Hypothalamus (tissue), 51 donors: ENCODE measurements at places on chromosomes 3 and 15.

DNA sequence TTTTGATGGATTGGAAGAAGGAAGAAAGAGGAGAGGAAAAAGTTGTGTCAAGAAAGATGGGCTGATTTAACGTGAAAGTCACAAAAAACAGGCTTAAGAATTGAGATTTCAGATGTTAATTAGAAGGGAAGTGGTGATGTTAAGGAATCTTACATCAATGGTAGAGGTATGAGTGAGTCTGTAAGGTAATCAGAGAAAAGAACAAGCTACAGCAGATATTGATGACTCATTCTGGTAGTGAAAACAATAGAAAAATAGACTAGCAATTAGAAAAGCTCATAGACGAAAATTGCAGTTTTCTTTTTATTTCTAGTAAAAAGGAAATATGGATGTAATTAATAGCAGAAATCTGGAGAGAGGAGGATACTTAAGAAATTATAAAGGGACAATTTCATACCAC is 559.6 kb downstream of the MCTP2 start:
- no peak for DNase-seq

GRCh38 chr15:58864602-58865424 is 68.7 kb downstream of the SLTM start:
- peak; percentile 9 for DNase-seq

GRCh38 chr15:39621210-39621609 is 40.3 kb downstream of the THBS1 start:
- no peak for DNase-seq

DNA sequence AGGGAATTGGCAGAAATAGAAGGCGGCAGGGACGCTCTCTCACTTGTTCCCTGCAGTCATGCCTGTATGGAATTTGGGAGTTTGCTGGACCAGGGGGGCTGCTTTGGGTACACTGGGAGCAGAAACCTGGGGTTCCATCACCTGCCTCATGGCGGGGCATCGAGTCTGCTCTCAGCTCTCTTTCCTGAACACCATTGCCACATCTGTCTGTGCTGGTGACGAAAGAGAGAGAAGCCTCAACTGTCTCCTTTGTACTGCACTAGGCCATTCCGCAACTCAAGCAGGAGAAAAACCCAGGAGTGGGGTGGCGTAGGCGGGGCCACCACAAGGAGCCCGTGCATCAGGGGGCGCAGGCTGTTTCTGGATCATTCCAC is 14.0 kb downstream of the TMEM158 start:
- no peak for DNase-seq

GRCh38 chr3:57227930-57228751 is 612 bp downstream of the APPL1 start:
- DNase-seq = peak; percentile 56

DNA sequence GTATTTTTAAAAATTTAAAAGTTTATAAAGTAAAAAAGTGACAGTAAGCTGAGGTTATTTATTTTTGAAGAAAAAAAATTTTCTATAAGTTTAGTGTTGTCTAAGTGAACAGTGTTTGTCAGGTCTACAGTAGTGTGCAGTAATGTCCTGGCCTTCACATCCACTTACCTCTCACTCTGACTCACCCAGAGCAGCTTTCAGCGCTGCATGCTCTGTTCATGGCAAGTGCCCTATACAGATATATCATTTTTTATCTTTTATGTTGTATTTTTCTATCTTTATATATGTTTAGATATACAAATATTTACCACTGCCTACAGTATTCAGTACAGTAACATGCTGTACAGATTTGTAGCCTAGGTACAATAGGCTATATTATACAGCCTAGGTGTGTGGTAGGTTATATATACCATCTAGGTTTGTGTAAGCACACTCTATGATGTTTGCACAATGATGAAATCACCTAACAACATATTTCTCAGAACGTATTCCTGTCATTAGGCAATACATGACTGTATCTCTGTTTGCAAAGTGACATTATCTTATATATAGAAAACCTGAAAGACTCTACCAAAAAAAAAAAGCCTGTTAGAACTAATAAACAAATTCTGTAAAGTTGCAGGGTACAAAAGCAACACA is 75.9 kb upstream of the TMC3 start:
- DNase-seq = no peak

DNA sequence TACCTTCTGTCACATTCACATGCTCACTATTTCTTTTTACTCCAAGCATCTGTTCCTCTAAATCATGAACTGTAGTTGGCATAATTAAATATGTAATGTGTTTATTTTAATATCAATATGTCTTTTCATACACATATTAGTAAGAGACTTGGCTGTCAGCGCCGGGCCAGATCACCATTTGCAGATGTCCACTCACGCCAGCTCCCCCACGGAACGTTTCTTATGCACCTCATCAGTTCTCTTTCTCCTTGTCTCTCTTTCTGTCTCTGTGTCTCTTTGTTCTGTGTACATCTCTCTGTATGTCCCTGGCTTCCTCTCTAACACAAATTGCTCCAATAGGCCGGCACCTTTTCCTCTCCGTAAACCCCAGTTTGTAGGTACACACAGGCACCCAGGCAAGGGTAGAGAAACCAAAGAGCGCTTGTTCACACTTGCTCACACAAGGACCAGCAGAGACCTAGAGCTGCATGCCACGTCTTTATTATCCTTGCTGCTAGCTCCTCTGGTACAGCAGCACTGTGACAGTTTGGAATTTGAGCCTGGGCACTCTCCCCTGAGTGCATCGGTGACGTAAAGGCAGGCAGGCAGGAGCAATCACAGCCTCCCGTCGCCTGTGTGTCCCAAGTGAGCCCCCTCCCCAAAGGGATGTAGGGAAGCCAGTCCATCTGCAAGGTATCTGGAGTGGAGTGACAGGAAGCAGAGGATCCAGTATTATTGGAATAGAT is 40.4 kb downstream of the CACNA1D start:
- no peak for DNase-seq
